ENCODE measurements at places on chromosomes 7 and 10. TPM values are rescaled to one million over a fixed set of nuclear protein-coding genes. Genes with fewer than 3 reads are reported as not detected.

Gene ITIH5
- not detected for polyA plus RNA-seq

Gene TMEM139
- polyA plus RNA-seq, result 0.17 TPM

Gene LRMDA
- not detected for polyA plus RNA-seq

Gene SEC61A2
- 8.7 TPM for polyA plus RNA-seq

Gene TMEM176A
- polyA plus RNA-seq, result not detected

Gene AQP1
- not detected for polyA plus RNA-seq

Gene ZNF467
- polyA plus RNA-seq, result not detected

Gene RNF133
- not detected for polyA plus RNA-seq

Gene CALML3
- polyA plus RNA-seq, result not detected

Gene CHN2
- polyA plus RNA-seq, result 0.42 TPM

Gene AKR1C3
- polyA plus RNA-seq, result not detected

Gene SLC16A9
- polyA plus RNA-seq, result 3.8 TPM

Gene TMEM196
- polyA plus RNA-seq, result not detected

Gene ZNF479
- polyA plus RNA-seq, result not detected

Gene PPP1R3A
- polyA plus RNA-seq, result not detected

Gene NEBL
- polyA plus RNA-seq, result 0.15 TPM

Gene LRGUK
- polyA plus RNA-seq, result not detected

Gene MDH2
- polyA plus RNA-seq, result 546 TPM

Gene MRM2
- polyA plus RNA-seq, result 125 TPM

Gene CNTNAP2
- 0.03 TPM for polyA plus RNA-seq

Gene RAB19
- polyA plus RNA-seq, result not detected

Gene ZNF804B
- not detected for polyA plus RNA-seq

Gene LRRC18
- polyA plus RNA-seq, result 0.16 TPM

Gene TEX47
- polyA plus RNA-seq, result not detected

Data from GM12878 (cell line).